Breast epithelium (tissue), 4 donors: ENCODE measurements at places on chromosomes 12 and 14. TPM values are rescaled to one million over a fixed set of nuclear protein-coding genes. Genes with fewer than 3 reads are reported as not detected.

PRH2 gene
- not detected for total RNA-seq

RERG gene
- 16.3 TPM for total RNA-seq

GPR137C gene
- 0.33 TPM for total RNA-seq

GUCY2C gene
- not detected for total RNA-seq

NIN gene
- 42.9 TPM for total RNA-seq

DTX1 gene
- 46.6 TPM for total RNA-seq

RPS6KL1 gene
- total RNA-seq = 5.6 TPM

TMEM63C gene
- 0.16 TPM for total RNA-seq

ESPL1 gene
- total RNA-seq = 1.3 TPM

TECPR2 gene
- 25.2 TPM for total RNA-seq

ART4 gene
- total RNA-seq = 1.6 TPM

KRT6B gene
- total RNA-seq = not detected

TMEM121 gene
- 9.2 TPM for total RNA-seq

KERA gene
- 0.15 TPM for total RNA-seq

IL22 gene
- not detected for total RNA-seq

GALNT9 gene
- total RNA-seq = not detected

ASIC1 gene
- total RNA-seq = 0.98 TPM

RNASE2 gene
- total RNA-seq = 3.2 TPM

HPD gene
- total RNA-seq = 1.6 TPM

DPF3 gene
- total RNA-seq = 1.3 TPM

CDH24 gene
- total RNA-seq = 5.2 TPM

CLEC2D gene
- total RNA-seq = 23.9 TPM

CCDC177 gene
- total RNA-seq = not detected

SIX6 gene
- total RNA-seq = not detected

SRRM4 gene
- not detected for total RNA-seq

TAS2R8 gene
- 0.48 TPM for total RNA-seq

SERPINA12 gene
- total RNA-seq = not detected

ADAM21 gene
- not detected for total RNA-seq
